ENCODE measurements at places on chromosomes 2 and 18. TPM values are rescaled to one million over a fixed set of nuclear protein-coding genes. Genes with fewer than 3 reads are reported as not detected.

Gene REEP1
- total RNA-seq = 1.8 TPM

GRCh38 chr2:41375901-41376300 is 671.9 kb upstream of the PKDCC start:
- DNase-seq = no peak

DNA sequence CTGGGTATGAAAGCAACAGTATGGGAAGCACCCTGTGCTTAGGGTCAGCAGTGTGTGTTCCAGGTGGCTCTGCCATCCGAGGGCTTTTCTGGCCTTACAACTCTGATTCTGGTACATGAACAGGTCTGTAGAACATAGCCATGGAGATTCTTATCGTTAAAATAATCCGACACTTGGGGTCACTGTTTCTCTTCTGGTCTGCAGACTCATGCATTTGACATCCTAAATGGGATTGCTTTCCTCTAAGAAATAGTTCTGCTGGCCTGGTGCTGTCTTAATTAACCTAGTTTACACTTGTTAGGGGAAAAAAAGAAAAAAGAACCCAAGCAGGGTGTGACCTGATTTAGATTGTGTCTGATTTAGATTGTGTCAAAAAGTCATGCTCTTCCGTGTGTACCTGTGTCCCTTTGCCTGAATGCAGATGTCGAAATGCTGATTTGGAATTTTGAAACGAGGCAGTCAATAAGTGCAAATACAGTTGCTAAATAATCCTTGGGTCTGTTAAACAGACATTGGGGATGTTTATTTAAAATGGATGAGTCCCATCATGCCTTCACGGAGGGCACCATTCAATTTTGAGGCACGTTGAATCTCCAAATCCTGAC is 59.6 kb downstream of the TRPM8 start:
- DNase-seq = peak; percentile 68

GRCh38 chr18:29501952-29502351 is 1325.0 kb upstream of the CDH2 start:
- DNase-seq = peak; percentile 50

Gene DNAJC5G
- not detected for total RNA-seq

GRCh38 chr18:79986726-79987125 is 1.6 kb downstream of the TXNL4A start:
- no peak for DNase-seq

DNA sequence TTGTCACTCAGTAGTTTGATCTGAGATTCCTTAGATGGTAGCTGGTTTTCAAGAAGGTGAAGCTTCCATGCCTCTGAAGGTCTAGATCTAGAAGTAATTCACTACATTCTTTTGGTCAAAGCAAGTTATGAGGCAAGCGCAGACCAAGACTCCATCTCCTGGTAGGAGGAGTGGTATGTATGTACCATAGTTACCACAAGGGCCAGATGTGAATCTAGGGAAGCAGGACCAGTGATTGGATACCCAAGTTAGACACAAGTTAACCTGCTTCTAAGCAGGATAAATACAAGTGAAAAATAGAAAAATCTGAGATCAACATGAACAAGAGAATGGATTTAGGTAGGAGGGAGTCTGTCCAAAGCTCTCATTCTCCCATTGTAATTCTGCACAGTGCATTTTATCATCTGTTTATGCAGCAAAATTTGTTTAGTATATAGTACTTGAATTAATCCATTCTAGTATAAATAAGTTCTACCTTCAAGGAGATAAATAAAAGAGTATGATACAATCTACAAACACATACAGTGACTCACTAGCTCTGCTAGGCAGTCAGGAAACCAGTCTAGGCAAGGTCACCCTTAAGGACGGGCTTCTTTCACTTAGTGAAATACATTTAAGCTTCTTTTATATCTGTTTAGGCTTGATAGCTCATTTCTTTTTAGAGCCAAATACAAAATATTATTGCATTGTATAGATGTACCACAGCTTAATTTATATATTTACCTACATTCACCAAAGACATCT is 14.2 kb upstream of the DOCK10 start:
- DNase-seq = peak; percentile 36

DNA sequence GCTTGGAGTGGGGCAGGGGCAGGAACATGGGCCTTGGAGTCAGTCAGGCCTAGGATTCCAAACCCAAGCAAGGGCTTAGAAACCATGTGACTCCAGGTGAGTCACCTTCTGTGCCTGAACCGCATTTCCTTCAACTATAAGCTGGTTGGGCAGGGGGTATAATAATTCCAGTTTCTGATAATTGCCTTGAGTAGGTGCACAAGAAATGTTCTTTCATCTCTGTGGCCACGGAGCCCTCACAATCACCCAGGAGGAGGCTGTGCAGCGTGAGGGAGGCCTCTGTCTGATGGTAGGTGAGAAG is 112.1 kb upstream of the HAAO start:
- DNase-seq = no peak

DNA sequence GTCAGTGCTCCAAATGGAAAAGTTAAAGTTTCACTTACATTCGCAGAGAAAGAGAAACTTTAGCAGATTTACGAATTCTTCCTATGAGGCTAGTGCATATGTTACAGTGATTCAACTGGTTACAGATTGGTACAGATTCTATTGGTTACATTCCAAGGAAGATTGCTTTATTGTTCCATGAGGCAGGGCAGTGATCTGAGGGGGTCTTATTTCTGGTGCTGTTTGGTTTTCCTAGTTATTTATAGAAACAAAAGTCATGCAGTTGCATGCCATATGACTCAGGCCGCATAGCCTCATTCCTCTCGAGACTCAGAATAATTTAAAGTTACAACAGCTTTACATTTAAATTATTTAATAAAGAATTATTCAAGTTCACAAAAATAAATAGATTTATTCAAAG is 385.4 kb upstream of the SYT4 start:
- DNase-seq = peak; percentile 51

Gene TWIST2
- total RNA-seq = 25.6 TPM

GRCh38 chr18:7047336-7047735 is 70.3 kb downstream of the LAMA1 start:
- DNase-seq = no peak

Gene ITGB6
- total RNA-seq = not detected

DNA sequence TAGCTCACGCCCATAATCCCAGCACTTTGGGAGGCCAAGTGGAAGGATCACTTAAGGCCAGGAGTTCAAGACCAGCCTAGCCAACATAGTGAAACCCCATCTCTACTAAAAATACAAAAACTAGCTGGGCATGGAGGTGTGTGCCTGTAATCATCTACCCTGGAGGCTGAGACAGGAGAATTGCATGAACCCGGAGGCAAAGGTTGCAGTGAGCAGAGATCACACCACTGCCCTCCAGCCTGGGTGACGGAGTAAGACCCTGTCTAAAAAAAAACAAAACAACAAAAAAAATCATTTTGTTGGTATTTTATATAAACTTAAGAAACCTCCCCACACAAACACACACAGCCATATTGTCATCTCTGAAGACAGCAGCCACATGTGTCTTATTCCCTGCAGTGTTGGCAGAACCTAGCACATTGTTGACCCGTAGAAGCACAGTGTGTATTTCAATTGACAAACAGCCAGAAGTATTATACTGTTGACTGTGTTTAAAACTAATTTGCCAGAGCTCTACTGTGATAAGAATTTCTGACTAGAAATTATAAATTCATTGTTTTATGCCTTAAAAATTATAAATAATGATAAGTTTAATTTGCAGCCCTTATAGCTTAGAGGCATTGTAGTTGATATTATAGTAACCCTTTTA is 68.1 kb downstream of the DNAJC10 start:
- no peak for DNase-seq

Measured in H4 (cell line).